CD4-positive, alpha-beta memory T cell (primary cell): ENCODE measurements at places on chromosomes 3 and 15. TPM values are rescaled to one million over a fixed set of nuclear protein-coding genes. Genes with fewer than 3 reads are reported as not detected.
A peak's percentile ranks its signal among the peaks of the same experiment; 100 is the strongest.

DNA sequence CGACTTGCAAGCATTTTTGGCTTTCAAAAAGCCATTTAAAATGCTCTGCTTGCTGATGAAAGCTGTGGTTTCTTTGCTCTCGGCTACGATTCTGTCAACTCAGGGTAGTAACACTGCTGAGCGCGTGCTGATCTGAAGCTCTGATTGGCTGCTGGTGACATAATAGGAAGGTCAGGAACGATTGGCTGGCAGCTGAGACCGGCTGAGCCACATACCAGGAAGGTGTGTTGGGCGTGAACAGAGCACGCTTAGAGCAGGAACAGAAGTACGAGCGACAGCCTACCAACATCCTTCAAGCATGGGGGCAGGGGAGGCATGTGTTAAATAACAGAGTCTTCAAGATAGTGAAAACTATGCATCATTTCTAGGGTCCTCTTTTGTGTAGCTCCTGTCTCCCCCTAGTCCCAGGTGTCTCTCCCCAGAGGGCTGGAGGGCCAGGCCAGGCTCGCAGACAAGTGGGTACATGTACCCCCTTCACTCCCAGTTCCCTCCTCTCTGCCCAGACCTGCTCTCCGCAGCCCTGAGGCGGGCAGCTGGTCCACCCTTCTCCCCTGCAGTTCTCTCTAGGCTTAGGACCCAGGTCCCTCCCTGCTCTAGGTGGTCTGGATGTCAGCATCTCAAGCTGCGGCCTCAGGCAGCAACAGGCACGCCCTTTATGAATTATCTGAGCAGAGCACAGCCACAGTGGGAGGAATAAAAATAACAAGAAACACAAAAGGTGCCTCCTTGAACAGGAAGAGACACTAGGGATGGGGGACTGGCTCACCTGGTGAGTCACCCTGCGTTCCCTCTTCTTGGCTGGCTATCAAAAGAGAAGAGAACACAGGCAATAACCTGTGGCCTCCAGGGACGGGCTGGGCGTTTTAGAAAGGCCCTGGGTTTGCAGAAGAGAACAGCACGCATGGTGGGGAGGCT, 76.0 kb downstream of the TAMM41 start:
- peaks cover 18% of the 10 kb centered on the region for H3K4me1 ChIP-seq
- H3K36me3 ChIP-seq, result no peaks in the 10 kb centered on the region
- peak overlapping the region; percentile 4 for H3K4me3 ChIP-seq
- H3K27ac ChIP-seq, result peak overlapping the region; percentile 36
- no peaks in the 10 kb centered on the region for H3K27me3 ChIP-seq

- no peaks in the 10 kb centered on the region for H3K36me3 ChIP-seq
- H3K27ac ChIP-seq, result no peak overlapping the region
- H3K4me3 ChIP-seq, result no peak overlapping the region
- no peaks in the 10 kb centered on the region for H3K27me3 ChIP-seq
- no peak for DNase-seq
- no peaks in the 10 kb centered on the region for H3K4me1 ChIP-seq
Measured at GRCh38 chr15:35505141-35505540, 40.8 kb downstream of the DPH6 start.

The EPHB1 gene
- not detected for total RNA-seq

The IL17RB gene
- total RNA-seq, result 0.64 TPM

The RBP2 gene
- not detected for total RNA-seq

- no peaks in the 10 kb centered on the region for H3K4me1 ChIP-seq
- no peak overlapping the region for H3K27ac ChIP-seq
- no peaks in the 10 kb centered on the region for H3K27me3 ChIP-seq
- no peaks in the 10 kb centered on the region for H3K36me3 ChIP-seq
- no peak for DNase-seq
- no peak overlapping the region for H3K4me3 ChIP-seq
Measured at GRCh38 chr3:152785051-152785450, 49.9 kb upstream of the P2RY1 start.

The GOLGA6B gene
- not detected for total RNA-seq

DNA sequence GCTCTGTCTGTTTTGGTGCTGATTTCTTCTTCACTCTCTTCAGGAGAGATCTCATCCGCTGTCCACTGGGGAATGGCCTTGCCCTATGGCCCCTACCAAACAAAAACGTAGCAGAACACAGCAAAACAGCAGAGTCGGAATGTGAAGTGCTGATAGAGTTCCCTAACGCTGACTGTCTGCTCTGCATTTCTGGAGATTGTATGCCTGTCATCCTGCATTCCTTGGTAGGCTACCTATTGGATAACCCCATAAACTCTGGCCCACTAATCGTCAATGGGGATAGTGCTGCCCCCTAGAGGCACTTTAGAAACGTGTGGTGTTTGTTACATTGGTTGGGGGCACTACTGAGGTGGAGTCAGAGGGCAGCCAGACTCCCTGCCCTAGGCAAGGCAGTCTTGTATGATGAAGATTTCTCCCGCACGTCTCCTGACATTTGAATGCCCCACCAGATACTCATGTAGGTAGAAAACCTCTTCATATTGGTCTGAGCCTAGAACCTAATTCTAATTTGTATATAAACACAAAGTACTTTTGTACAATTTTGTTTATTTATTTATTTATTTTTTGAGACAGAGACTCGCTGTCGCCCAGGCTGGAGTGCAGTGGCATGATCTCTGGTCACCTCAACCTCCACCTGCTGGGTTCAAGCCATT, 15.6 kb upstream of the MAGEF1 start:
- H3K36me3 ChIP-seq, result no peaks in the 10 kb centered on the region
- H3K4me3 ChIP-seq, result no peak overlapping the region
- no peaks in the 10 kb centered on the region for H3K4me1 ChIP-seq
- DNase-seq, result peak; percentile 40
- no peak overlapping the region for H3K27ac ChIP-seq
- no peaks in the 10 kb centered on the region for H3K27me3 ChIP-seq

The CYP8B1 gene
- total RNA-seq, result not detected

GRCh38 chr3:61015408-61015807, 235.8 kb downstream of the FHIT start:
- no peak overlapping the region for H3K27ac ChIP-seq
- no peak overlapping the region for H3K4me3 ChIP-seq
- no peak for DNase-seq
- H3K27me3 ChIP-seq, result no peaks in the 10 kb centered on the region
- H3K4me1 ChIP-seq, result no peaks in the 10 kb centered on the region

DNA sequence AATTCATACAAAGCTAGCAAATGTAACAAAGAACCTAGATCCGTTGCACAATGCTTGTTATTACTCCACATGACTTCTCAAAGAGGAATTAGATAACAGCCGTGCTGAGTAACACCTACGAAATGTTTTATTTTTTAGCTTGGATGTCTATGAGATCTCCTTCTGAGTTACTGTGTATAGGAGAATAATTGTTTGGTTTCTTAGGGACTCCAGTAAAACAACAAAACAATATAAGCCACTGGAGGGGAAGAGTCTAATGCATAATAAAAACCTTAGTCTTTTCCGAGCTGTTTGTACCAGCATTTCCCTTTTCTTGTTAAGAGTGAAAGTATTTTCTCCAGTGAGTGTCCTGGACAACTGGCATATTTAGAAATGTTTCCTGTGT, 15.6 kb downstream of the SNAP23 start:
- H3K27ac ChIP-seq, result no peak overlapping the region
- peaks cover 8% of the 10 kb centered on the region for H3K4me1 ChIP-seq
- DNase-seq, result no peak
- H3K36me3 ChIP-seq, result peaks cover 19% of the 10 kb centered on the region

- no peak overlapping the region for H3K27ac ChIP-seq
- H3K4me1 ChIP-seq, result peaks cover 21% of the 10 kb centered on the region
- H3K4me3 ChIP-seq, result no peak overlapping the region
- no peaks in the 10 kb centered on the region for H3K27me3 ChIP-seq
Measured at GRCh38 chr3:171187706-171188290, 161.3 kb upstream of the SLC2A2 start.

The SUCNR1 gene
- 0.14 TPM for total RNA-seq

DNA sequence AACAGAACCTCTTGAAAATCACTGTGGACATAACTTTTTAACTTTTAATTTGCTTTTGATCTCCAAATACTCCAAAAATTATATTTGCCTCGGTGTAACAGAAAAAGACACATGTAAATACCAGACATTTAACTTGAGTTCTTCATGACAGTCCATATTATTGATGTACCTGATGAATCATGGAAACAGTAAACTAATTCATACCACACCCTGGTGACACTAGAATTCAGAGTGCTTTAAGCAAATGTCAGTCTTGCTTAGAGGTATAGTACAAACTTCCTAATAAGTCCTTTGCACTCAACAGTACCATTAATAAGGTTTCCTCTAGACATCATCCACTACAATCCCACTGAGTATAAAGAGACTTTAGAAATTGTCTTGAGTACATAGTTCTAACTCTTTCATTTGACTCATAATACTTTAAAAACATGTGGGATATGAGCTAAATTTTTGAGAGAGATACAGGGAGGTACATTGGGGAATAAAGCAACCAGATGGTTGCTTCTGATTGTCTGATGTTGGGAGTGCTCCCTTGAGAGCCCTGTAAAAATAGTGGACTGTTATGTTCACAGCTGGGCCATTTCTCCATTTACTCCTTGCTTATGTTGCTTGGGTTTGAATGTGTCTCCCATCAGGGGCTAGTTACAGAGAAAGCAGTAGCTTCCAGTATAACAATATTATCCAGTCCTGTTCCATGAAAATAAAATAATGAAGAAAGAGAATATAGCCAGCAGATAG, 175.7 kb downstream of the ALCAM start:
- H3K27me3 ChIP-seq, result no peaks in the 10 kb centered on the region
- H3K4me3 ChIP-seq, result no peak overlapping the region
- peaks cover 2% of the 10 kb centered on the region for H3K36me3 ChIP-seq
- no peaks in the 10 kb centered on the region for H3K4me1 ChIP-seq
- no peak for DNase-seq
- H3K27ac ChIP-seq, result no peak overlapping the region

DNA sequence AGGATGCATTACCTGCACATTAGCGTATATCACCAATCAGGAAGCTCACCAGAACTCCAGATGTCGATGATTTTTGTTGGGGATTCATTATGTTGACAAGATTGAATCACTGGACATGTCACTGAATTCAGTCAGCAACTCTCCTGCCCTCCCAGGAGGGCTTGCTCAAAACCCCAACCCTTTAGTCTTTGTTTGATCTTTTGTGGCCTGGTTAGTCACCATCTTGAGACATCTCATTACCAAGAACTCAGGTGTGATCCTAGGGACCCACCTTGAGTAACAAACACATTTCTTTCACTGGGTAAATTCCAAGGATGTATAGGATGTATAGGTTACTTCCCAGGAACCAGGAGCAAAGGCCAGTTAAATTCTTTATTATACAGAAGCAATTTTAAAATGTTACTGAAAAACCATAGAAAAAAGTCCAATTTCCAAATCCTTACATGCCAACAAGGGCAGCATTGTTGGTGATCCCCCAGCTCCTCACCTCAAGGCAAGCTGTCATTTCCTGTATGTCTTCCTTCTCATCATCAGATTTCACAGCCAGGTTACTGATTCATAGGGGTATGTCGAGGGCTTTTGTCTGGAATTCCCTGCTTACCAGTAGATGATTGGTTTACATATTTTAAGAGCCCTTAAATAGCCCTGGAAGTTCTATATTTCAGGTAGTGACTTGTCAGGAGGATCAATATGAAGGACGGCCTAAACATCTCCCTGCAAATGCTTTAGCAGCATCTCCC, 11.7 kb downstream of the SNRPN start:
- DNase-seq, result no peak
- no peak overlapping the region for H3K27ac ChIP-seq
- no peaks in the 10 kb centered on the region for H3K27me3 ChIP-seq
- H3K4me1 ChIP-seq, result no peaks in the 10 kb centered on the region
- no peak overlapping the region for H3K4me3 ChIP-seq
- H3K36me3 ChIP-seq, result peaks cover 42% of the 10 kb centered on the region

The CCR3 gene
- 0.55 TPM for total RNA-seq

The KNSTRN gene
- 8.8 TPM for total RNA-seq

DNA sequence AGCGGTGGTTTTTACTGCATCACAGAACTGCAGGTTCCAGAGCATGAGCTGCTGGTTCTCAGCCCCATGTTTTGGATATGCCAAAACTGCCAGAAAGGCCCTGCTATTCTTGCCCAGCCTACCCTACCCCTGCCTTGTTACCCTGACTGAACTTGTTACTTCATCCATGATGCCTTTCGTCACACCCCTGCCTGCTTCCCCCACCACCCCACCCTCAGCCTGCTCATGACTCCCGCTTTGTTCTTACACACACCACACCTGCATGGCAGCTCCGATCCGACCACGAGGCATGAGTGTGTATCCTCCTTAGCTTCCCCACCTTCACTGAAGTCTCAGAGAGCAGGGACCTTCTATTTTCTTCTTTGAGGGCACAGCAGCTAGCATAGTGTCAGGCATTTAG, 5.1 kb upstream of the TM4SF1 start:
- H3K4me3 ChIP-seq, result no peak overlapping the region
- H3K27ac ChIP-seq, result no peak overlapping the region
- DNase-seq, result no peak
- H3K4me1 ChIP-seq, result no peaks in the 10 kb centered on the region
- no peaks in the 10 kb centered on the region for H3K27me3 ChIP-seq
